Stimulated activated CD4-positive, alpha-beta T cell treated with anti-CD3 and anti-CD28 coated beads, Interleukin-1b, Interleukin-23, amount 100 ng/mL, for 1 hour (primary cell): ENCODE measurements at places on chromosomes 4 and X.

DNA sequence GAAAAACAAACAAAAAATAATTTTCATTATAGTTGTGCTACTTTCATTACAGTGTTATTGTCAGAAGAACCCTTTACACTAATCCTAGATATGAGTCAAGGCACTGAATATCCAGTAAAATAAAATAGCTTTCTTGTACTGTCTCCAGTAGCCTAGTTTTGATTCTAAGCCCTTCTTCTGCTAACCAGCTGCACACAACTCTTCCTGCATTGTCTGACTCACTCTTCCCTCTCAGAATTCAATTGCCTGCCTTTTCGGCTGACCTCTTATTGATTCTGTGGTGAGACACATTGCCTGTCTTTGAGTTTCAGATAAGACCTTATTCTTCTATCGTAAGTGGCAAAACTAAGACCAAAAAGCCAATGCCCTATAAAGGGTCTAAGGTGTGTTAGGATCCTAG is 26.7 kb upstream of the PCDH18 start:
- DNase-seq, result no peak

DNA sequence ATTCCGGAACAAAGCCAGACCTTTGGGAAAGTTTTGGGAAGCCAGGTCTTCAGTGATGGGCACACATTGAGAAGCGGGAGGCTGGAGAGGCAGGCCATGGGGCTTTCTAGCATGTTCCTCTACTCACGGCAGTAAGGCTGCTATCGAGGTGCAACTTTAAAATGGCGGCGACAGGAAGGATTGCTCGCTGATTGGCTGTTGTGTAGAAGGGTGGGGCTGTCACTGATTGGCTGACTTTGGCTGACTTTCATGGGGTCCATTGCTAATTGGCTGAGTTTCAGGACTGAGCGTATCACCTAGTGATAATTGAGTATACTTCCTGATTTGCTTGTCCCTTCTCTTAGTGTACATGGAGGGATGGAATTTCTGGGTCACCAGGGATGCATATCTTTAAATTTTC is 19.7 kb upstream of the GLOD5 start:
- DNase-seq, result no peak

- no peak for DNase-seq
These were observed 236.5 kb downstream of the GLUD2 start for GRCh38 chrX:121283921-121284320.

- no peak for DNase-seq
These were observed 434.9 kb downstream of the ARHGAP24 start for GRCh38 chr4:85909851-85910250.

DNA sequence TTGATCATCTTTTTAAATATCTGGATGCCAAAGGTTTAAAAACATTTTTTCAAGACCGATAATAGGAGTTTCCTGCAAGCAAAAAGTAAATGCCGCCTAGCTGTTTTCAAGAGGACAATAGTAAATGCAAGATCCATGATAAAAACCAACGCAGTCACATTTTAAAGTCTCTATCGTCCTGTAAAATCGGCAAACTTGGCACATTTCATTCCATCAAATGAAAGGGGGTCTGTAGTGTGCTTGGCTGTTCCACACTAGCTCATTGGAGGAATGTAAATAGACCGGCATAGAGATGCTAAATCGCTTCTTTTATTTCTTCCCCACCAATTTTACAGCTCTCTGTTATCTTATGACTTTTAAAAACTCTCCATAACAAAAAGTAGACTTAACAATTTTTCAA is 202.2 kb downstream of the NLGN4X start:
- no peak for DNase-seq

DNA sequence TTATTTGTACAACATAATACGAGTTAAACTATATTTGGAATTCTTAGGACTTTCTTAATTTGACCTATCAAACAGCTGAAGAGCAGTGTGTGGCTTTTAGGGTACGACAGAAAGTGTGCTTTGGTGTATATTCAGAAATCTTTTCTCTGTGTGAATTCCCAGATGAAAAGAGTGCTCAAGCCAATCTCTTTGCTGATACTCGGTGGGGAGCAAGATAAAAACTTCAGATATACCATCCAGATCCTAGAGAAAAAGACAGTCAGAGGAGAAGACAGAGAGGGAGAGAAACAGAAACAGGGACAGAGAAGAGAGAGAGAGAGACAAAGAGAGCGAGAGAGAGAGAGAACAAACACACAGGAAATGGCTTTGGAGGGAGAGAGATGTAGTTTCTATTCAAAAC is 658.3 kb upstream of the CPEB2 start:
- no peak for DNase-seq

GRCh38 chrX:44937606-44938005 is 64.6 kb downstream of the KDM6A start:
- no peak for DNase-seq

GRCh38 chr4:60683357-60683756 is 516.8 kb upstream of the ADGRL3 start:
- no peak for DNase-seq

DNA sequence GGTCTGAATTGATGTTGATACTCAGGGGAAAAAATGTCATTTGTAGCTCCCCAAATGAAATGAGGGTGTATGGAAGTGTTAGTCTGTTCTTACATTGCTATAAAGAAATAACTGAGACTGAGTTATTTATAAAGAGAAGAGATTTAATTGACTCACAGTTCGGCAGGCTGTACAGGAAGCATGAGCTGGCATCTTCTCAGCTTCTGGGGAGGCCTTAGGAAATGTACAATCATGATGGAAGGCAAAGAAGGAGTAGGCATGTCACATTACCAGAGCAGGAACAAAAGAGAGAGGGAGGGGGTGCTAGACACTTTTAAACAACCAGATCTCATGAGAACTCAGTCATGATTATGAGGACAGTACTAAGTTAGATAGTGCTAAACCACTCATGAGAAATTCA is 1199.9 kb upstream of the DIAPH2 start:
- DNase-seq, result no peak

GRCh38 chr4:147071209-147071740 is 125.6 kb upstream of the TTC29 start:
- no peak for DNase-seq

GRCh38 chr4:47788126-47788525 is 49.7 kb downstream of the CORIN start:
- DNase-seq, result no peak

DNA sequence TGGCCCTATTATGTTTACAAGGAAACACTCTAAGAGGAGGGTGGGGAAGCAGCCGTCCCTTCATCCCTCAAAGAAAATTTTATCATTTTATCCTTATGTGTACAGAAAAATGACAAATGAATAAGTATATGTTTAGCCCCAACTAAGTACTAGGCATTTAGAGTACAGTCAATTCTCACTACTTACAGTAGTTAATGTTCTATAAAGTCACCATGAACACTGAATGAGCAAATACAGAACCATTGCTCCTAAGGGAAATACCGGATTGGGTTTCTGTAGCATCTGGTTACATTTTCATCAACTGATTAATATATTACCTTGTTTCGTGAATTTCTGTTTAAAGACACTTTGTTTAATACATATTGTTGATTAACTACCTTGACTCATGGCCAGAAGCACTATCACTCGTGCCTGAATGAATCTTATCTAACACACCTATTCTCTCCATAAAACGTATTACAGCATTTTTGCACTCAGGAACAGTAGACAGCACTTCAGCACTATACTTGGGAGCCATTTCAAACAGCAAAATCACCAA is 109.3 kb downstream of the ASB9 start:
- DNase-seq, result no peak

DNA sequence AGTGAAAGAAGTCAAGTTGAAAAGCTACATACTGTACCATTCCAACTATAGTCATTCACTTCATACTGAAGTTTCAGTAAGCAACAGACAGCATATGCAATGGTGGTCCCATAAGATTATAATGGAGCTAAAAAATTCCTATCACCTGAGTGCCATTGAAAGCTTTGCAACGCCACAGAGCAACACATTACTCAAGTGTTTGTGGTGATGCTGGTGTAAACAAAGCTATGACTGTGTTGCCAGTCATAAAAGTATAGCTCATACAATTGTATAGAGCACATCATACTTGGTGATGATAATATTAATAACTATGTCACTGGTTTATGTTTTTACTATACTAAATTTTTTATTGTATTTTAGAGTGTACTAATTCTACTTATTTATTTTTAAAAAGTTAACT is 78.9 kb downstream of the NAF1 start:
- no peak for DNase-seq

GRCh38 chrX:45070116-45071007 is 130.3 kb downstream of the DIPK2B start:
- no peak for DNase-seq
